Activated CD4-positive, alpha-beta memory T cell treated with anti-CD3 and anti-CD28 coated beads, Interleukin-2, amount 10 ng/mL, durations not matched to agents 7 days and 5 days (primary cell): ENCODE measurements at places on chromosomes 7 and 10. TPM values are rescaled to one million over a fixed set of nuclear protein-coding genes. Genes with fewer than 3 reads are reported as not detected.

Gene BICC1
- total RNA-seq: 0.08 TPM

GRCh38 chr10:28241741-28242399 is 61.0 kb downstream of the MPP7 start:
- DNase-seq: peak; percentile 34

DNA sequence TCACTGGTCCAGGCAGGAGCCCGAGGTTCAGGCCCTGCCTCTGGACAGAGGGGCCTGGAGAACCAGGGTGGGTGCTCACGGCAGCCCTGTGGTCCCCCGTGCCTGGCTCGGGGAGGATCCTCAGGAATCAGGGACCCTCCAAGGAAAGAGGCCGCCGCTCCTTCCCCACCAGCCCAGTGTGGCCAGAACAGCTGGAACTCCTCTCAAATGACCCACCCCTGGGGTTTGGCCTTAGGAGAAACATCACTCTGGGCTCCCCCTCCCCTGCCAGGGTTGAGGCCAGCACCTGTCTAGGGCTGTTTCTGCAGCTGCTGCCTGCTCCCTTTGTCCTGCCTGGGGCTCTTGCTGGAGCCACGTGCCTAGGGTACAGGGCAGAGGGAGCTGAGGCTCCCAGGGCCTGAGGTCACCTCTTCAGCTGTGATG is 161.0 kb downstream of the RNF216 start:
- DNase-seq: no peak

DNA sequence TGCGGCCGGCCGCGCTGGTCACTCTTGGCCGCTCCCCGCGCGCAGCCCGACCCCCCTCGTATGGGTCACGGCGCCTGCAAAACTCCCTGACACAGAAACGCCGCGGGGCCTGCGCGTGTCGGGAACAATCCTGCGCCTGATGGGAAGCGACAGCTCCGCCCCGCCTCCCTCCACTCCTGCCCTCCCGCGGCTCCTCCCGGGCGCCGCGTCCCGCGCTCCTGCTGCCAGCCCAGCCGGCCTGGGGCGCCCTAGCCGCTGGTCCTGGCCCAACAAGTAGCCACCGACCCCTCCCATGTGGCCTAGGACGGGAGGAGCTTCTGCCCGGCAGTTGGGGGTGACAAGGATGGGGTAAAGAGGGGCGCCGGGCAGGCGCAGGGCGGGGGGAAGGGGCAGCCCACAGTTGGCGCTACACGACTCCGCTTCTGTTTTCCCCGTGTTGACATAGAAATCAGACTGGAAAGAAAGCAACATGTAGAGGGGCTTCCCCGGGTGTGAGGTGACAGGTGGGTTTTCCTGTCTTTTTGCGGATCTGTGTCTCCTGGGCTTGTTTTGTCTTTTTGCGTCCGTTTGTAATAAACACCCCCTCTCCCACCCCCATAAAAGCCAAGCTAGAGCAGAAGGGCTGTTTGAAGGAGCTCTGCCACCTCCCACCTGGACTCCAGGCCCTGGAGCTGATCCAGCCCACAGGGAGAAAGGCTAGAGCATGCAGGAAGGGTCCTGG is 35.1 kb upstream of the PAX2 start:
- no peak for DNase-seq

Gene GTPBP10
- total RNA-seq: 26.6 TPM

DNA sequence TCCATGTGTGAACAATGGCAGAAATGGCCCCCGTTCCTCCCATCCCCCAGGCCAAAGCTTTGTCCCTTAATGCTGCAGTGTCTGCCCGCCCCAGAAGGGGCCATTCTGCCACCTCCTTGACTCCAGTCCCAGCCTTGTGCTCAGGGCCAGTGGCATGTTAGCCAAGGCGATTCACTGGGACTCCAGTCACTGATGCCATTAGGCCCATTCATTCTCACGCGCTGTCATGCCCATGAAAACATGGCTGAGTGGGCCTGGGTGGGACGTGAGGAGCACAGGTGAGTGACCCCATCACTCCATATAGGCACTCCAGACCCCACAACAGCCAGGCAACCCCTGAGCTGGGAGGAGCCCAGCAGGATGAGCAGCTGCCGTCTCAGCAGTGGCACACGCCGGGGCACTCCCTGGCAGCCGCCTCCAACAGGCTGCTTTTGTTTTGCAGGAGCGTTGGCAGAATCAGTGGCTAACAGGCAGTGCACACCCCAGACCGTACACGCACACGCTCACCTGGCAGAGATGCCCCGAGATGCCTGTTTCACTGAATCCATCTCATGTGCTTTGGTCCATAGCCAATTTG is 79.5 kb downstream of the TCERG1L start:
- DNase-seq: no peak

Gene NUTM2E
- 0.18 TPM for total RNA-seq

DNA sequence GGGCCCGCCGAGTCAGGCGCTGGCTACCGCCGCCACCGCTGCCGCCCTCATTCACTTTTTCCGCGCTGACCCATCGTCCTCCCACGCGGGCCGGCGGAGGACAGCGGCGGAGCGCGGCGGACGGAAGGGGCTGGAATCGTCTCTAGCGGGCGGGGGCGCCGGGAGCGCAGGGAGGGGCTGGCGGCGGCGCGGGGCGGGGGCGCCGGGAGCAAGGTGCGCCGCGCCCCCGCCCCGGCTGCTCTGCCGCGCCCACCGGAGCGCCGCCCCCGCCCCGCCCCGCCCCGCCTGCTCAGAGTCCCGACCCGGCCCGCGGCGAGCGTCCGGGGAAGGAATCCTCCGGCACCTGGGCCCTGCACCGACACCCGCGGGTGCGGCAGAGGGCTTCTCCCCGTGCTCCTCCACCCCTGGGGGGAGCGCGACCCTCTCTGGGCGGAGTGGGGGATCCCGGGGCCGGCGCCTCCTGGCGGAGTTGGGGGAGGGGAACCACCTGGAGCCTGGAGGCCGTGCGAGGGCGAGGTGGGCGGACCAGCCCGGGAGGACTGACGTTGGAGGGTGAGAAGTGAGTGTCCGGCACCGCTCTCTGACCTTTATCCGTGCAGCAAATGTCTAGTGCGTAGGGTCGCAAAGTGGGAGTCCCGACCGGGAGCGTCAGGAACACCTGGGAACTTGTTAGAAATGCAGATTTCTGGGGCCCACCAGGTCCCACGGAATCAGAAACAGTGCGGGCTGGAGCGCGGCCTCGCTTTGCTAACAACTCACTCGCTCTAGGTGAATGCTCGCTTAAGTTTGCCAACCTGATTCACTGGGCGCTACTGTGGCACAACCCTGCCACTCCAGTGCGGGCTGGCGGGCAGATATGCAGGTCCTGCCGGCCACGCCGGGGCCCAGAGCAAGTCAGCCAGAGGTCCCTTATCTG is at the start of gene COBL:
TSS of gene COBL (minus strand) at position 144 of the 916 bp plus-strand sequence. CDS start 176 bp downstream, outside the sequence.
- DNase-seq: no peak

Gene CYP26A1
- total RNA-seq: not detected

GRCh38 chr7:6182993-6183392 is 89.4 kb downstream of the CYTH3 start:
- no peak for DNase-seq

GRCh38 chr10:87829986-87830729 is 12.1 kb upstream of the ATAD1 start:
- DNase-seq: no peak
